ENCODE measurements at places on chromosomes 11 and 22.

GRCh38 chr11:92687724-92688123 lies 281.7 kb upstream of the MTNR1B start:
- no peak for DNase-seq

GRCh38 chr22:30490399-30490798 lies 15.1 kb downstream of the SEC14L4 start:
- DNase-seq: no peak

DNA sequence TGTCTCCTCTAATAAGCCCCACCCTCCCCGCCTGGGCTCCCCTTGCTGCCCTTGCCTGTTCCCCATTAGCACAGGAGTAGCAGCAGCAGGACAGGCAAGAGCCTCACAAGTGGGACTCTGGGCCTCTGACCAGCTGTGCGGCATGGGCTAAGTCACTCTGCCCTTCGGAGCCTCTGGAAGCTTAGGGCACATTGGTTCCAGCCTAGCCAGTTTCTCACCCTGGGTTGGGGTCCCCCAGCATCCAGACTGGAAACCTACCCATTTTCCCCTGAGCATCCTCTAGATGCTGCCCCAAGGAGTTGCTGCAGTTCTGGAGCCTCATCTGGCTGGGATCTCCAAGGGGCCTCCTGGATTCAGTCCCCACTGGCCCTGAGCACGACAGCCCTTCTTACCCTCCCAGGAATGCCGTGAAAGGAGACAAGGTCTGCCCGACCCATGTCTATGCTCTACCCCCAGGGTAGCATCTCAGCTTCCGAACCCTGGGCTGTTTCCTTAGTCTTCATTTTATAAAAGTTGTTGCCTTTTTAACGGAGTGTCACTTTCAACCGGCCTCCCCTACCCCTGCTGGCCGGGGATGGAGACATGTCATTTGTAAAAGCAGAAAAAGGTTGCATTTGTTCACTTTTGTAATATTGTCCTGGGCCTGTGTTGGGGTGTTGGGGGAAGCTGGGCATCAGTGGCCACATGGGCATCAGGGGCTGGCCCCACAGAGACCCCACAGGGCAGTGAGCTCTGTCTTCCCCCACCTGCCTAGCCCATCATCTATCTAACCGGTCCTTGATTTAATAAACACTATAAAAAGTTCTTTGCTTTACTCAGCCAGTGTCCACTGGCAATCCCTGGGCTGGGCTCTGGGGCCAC lies 14.4 kb downstream of the TSKU start:
- no peak for DNase-seq

DNA sequence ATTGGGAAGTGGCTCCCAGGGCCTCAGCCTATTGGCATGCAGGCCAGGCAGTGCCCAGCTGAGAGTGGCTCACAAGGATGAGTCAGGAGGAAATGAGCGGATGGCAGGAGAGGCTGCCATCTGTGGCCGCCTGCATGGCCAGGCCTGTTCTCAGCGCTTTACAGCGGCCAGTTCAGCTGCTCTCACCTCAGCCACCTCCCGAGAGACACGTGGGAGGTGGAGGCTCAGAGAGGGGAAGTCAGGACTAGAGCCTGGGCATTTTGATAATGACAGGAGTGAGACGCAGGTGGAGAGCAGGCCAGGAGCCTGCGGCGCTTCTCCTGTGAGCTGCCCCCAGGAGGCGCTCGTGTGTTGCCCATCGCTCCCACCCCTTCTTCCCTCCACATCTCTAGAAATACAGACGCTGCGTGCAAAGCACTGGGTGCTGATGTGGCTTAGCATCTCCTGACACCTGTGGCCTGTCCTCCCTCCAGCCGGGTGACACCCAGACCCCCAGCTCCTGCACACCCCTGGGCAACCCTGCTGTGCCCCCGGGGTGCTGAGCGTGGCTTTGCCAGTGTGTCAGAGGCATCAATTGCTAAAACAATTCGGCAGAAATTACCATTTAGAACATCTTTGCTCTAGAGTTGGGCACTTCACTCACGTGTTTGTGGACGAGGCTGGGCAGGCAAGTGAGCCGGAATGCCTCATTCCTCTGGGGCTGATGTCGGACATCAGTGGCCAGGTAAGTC lies 21.4 kb upstream of the PANX2 start:
- no peak for DNase-seq

- DNase-seq: peak; percentile 39
These were observed 104.0 kb downstream of the SOX6 start for GRCh38 chr11:16252373-16252772.

DNA sequence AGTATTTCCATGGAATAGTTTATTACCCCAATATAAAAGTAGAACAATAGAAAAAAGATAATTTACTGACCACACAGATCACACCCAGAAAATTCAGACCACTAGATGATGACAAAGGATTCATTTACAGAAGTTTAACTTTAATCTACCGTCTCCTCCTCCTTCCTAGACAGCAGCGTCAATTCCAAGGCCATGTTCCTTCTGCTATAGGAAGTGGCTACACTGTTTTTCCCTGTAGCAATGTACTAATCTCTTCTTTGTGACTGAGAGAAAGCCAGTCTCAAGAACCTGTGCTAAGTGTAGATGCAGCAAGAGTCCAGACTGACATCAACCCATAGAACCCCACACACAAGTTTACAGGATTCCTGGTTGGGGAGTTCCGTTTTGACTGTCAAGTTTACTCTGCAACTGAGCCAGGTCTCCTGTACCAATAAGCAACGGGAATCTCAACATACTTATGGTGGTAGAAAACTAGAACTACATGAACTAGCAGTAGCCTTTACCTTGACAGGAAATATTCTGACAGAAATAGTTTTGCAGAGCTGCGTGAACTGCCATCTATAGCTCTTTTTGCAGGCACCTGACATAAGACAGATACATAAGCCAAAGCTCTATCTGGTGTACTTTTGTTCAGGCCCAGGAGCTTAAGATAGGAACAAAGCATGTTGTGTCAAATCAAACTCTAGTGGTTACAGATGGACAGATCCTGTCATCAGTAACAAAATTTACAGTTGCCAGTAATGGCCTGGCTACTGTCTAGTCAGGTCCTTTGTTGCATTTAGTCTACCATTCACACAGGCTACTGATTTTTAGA lies 42.9 kb downstream of the MRTFA start:
- DNase-seq: no peak
